ENCODE measurements at places on chromosomes 6 and 20. TPM values are rescaled to one million over a fixed set of nuclear protein-coding genes. Genes with fewer than 3 reads are reported as not detected.

The TRDN gene
- not detected for total RNA-seq

The TINAG gene
- total RNA-seq, result not detected

The NHLRC1 gene
- 0.29 TPM for total RNA-seq

The OXT gene
- total RNA-seq, result not detected

The TSPO2 gene
- total RNA-seq, result not detected

The LTV1 gene
- total RNA-seq, result 15.4 TPM

The RAB44 gene
- total RNA-seq, result not detected

The WFDC5 gene
- total RNA-seq, result not detected

The BMP2 gene
- total RNA-seq, result 0.53 TPM

The FRK gene
- total RNA-seq, result 0.18 TPM

The BHLHE23 gene
- total RNA-seq, result not detected

The MAN1A1 gene
- 41.6 TPM for total RNA-seq

The CALHM6 gene
- not detected for total RNA-seq

The TCF19 gene
- total RNA-seq, result 34.0 TPM

Data from myometrial cell (primary cell).